ENCODE measurements at places on chromosomes 1 and 21.
A peak's percentile ranks its signal among the peaks of the same experiment; 100 is the strongest.

GRCh38 chr1:20342294-20343148 is 51.8 kb downstream of the VWA5B1 start:
- no peak for DNase-seq

DNA sequence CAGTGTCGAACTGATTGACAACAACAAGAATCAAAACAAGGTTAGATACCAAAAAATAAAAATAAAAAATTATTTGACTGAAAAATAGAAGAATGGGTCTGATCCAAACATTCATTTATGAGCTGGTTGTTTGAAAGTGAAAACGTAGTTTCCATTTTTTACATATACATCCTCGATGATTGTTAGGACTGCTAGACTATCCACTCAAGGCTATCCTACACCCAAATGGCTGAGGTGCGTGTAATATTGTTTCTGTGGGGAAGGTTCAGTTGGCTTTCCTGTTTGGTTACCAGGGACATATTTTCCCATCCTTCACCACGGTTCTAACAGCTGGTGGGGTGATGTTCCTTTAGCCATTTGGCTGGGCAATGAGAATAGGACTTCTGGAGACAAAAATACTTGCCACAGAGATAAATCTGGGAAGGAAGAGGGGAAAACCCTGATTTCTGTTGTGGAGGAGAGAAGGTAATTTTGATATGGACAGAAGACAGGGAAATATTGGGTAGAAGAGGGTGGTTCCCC is 66.3 kb downstream of the MAP3K7CL start:
- no peak for DNase-seq

DNA sequence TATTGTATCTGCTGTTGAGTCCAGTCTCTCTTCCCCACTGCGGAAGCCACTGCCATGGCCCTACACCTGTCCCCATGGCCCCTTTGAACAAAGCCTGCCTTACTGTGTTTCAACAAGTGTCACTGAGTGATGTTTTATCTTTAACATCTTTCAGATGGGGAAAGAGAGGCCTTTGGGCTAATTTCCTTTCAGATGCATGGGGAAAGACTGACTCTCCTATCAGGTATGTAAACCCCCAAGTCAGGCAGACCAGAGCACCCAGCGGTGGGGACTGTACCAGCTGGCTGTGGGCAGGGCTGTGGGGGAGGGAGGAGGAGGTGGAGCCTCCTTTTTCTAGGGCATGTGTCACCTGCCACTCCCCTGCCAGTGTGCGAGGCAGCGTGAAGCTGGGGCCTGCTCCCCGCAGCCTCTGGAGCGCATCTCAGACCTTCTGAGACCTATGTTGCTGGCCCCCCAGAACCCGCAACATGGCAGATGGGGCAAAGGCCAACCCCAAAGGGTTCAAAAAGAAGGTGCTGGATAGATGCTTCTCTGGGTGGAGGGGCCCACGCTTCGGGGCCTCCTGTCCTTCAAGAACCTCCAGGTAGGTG is at the start of gene PLA2G2F:
Gene PLA2G2F (plus strand): TSS at position 363 of the 590 bp plus-strand sequence. CDS start 105 bp downstream, at position 468.
- DNase-seq, result no peak

GRCh38 chr1:26697978-26698849 is 2.4 kb downstream of the ARID1A start:
- DNase-seq, result peak; percentile 19

DNA sequence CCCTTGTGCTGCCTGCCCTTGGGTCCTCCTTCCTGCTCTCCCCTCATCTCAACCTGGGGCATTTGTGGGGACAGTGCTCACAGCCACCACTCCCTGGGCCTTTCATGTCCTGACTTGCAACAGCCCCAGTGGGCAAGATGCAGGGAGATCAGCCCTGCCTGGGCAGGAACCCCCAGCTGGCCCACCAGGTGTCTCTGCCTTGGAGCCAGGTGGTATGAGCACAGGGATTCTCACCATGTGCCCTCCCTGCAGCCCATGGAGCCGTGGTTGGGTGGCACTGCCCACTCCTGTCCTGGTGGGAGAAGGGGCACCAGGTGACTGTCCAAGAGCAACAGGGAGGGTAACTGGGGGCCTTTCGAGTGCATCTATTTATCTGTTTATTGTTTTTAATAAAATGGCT is 100.4 kb downstream of the AJAP1 start:
- no peak for DNase-seq

DNA sequence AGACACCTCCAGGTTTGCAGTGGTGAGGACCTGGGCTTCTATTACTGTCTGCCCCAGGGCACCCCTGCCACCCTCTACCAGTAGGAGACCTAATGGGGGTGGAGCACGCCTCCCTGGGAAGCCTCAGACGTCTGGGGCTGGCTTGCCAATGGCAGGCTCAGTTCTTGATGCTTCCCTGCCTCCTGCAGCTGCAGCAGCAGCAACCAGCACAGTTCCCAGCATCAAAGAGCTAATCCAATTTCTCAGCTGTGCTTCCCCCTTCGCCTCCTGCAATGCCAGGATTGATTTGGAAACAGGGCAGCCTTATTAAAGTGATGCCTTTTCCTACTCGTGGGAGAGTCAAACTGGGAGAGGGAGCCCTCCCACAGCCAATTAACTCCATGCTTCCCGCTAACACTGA is 8.2 kb downstream of the SYT2 start:
- no peak for DNase-seq

- DNase-seq, result no peak
These were observed 8.5 kb upstream of the PRDM15 start for GRCh38 chr21:41887667-41888066.

GRCh38 chr1:234499119-234499942 is 20.4 kb upstream of the TARBP1 start:
- peak; percentile 85 for DNase-seq

- no peak for DNase-seq
These were observed 66.1 kb downstream of the NID1 start for GRCh38 chr1:235998812-235999211.

DNA sequence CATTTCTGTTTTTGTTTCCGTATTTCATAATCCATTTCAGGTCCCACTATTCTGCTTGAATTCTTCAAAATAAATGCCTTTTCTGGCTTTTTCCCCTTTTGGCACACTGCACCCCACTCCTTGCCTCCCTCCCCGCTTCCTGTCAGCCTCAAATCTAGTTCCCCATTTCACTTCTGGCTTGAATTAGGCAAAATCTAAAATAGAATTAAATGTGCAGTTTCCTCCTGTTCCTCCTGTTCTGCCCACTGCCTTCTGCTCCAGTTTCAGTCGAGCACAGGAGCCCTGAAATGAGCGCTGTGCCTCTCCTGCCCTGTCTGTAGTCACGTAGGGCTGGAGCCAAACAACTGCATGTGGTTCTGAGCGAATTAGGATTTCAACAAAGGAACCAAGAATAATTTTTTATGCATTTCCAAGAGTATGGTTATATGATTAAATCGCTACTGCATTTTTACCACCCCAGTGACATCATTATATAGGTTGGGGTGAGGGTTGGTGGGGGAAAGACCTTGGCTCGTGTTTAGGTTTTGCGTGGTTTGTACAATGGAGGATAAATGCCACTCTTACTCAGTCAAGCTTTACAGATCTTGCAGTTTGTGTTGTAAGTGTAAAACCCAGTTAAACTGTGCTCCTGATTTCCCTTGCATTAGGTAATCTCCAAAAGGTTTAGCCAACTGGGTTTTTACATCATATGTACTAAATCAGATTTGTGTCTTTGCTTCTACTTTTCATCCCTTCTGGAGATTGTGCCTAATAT is 114.9 kb downstream of the VPS13D start:
- no peak for DNase-seq

DNA sequence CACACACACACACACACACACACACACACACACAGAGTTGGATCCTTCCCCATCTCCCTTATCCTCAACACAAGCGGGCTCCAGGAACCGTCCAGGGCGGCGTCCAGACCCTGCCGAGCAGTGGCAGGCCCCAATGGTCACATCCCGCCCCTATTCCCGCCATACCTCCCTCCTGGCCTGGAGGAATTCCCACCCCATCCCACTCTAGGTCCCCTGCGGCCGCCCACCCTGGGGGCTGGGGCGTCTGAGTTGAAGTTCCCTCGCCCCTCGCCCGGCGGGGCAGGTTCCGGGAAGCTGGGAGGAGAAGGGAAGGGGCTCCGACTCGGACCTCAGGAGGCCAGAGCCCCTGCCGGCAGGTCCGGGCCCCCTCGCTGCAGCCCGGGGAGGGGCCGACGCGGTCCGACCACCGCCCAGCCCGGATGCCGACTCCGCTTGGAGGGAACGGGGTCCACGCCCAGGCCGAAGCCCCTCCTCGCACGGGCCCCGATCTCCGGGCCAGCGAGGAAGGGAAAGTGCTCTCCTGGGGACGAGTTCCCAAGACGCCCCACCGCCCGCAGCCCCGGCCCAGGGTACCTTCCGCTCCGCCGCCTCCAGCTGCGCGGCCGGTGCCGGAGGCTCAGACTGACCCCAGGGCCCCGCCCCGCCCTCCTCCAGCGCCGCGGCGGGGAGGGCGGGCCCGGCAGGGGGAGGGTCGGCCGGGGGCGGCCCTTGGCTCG is at the start of gene RHOC:
Gene RHOC (minus strand): TSS at position 623 of the 716 bp plus-strand sequence. CDS start 3,328 bp downstream, outside the sequence.
- no peak for DNase-seq
